ENCODE measurements at places on chromosomes 1 and 21.
A peak's percentile ranks its signal among the peaks of the same experiment; 100 is the strongest.

DNA sequence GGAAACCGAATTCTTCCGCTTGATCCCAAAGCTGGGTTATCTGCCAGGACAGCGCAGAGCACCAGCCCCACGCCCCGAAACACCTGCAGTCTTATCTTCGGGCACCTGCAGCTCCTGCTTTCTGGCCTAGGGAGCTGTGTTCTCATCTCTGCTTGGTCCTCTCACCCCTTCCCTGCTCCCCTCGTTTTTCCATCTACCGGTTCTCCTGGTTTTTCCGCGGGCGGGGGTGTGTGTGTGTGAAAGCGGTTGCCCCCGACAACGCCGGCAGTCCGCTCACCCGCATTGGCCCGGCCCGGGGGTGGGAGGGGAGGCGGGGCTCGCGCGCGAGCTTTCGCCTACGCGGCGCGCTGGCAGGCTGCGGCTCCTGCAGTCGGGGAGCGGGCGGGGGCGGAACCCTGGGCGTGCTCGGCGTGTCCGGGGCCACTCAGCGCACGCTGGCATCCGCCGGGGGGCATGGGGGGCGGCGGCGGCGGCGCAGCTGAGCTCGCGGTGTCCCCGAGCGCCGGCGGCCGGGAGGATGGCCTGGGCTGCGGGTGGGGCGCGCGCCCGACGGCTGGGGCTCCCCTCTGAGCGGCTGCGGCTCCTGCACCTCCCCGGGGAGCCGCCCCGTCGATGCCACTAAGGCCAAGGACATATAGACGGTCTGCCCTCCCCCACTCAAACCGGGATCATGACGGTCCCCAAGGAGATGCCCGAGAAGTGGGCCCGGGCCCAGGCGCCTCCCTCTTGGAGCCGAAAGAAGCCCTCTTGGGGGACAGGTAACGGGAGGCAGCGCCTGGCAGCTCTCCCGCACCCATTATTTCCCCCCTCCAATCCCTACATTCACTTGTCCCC is 3.2 kb downstream of the ATP8B2 start:
- peak; percentile 69 for DNase-seq

DNA sequence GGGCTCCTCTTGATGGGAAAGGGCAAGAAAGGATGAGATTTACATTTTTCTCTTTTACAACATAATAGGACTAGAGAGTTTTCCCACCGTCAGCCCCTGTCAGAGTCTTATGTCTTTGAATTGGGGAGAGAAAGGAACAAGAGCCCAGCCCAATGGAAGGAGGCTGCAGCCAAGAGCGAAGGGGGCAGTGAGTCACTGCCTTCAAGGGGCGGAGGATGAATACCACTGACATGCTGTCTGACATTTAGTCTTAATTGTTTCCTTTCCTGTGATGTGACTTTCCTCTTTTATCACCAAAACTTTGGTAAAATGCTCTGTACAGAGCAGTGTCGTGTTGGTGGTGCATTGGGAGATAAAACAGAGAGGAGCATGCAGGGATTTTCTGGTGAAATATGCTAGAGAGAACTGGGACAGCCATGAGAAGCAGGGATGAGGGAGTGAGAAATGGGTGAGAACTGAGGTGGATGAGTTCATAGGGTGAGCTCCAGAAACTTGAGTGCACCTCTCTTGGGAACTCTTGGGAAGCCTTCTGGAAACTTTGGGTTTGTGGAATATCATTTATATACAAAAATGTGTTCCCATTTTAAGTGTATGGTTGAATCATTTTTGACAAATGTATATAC is 179.9 kb upstream of the FGGY start:
- DNase-seq, result no peak

DNA sequence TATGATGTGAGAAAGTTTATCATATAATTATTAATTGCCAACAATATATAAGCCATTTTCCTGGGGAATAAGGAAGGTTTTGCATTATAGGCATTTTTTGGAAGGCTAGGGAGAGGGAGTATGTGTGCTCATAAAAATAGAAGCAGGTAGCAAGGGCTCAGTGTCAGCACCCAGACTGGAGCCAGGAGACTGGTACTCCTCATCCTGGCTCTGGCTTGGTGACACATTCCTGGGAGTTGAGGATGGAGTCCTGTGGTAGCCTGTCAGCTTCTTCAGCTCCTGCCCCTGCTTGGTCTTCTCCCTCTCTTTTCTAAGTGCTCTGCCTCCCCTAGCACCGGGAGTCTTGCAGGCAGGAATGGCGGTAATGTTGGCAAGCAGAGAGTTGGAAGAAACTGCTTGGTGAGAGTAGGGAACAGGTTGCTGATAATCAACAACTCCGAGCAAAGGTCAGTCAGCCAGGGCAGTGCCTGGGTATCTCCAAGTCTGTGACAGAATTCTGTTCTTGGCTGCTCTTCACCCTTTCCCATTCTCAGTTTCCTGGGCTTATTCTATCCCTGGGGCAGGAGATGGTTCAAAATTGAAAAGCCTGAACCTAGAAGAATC is 23.0 kb downstream of the GIPC2 start:
- no peak for DNase-seq

DNA sequence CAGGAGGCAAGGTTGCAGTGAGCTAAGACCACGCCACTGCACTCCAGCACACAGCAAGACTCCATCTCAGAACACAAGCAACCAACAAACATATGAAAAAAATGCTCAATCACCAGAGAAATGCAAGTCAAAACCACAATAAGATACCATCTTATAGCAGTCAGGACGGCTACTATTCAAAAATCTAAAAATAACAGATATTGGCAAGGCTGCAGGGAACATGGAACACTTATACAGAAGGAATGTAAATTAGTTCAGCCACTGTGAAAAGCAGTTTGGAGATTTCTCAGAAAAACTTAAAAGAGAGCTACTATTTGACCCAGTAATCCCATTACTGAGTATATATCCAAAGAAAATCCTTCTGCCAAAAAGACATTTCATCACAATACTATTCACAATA is 27.6 kb upstream of the POGK start:
- DNase-seq, result no peak

- DNase-seq, result no peak
Observed at GRCh38 chr21:27580276-27580675, 613.4 kb upstream of the ADAMTS5 start.

DNA sequence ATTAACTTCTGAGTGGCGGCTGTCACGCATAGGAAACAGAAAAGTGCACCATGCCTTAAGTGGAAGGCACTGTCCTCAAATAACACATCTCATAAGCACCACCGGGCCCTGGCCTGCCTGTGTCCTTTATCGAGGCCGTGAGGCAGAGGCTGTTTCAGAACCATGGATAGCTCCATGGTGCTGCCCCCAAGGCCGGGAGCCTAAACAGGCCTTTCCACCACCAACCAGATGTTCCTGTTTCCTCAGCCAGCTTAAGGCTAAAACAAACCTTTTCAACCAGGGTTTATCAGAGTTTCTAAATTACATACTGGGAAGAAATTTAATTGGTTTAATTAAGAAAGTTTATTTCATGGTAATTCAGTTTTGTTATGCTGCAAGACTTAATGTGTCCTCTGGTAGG is 114.4 kb downstream of the DMRTA2 start:
- DNase-seq, result peak; percentile 42

GRCh38 chr1:96508233-96508632 is 213.4 kb upstream of the PTBP2 start:
- DNase-seq, result no peak

DNA sequence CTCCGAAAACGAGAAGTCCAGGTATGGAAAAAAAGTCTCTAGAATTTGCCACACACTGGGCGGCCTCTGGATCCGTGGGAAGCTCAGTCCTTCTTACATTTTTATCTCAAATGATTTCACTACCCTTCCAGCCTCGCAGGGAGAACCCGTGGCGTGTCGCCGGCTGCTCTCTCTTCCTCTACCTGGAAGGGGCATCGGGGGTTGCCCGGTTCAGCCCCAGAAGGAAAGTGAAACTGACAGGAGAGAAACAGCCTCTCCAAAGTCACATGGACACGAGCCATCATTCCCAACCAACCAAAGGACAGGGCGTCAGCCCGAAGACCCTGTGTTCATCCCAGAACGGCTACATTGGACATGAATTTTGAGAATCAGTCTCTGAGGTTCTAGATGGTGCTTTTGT is 182.5 kb downstream of the ADSS2 start:
- DNase-seq, result no peak

GRCh38 chr1:223401873-223402789 is 8.9 kb downstream of the CCDC185 start:
- DNase-seq, result peak; percentile 15

DNA sequence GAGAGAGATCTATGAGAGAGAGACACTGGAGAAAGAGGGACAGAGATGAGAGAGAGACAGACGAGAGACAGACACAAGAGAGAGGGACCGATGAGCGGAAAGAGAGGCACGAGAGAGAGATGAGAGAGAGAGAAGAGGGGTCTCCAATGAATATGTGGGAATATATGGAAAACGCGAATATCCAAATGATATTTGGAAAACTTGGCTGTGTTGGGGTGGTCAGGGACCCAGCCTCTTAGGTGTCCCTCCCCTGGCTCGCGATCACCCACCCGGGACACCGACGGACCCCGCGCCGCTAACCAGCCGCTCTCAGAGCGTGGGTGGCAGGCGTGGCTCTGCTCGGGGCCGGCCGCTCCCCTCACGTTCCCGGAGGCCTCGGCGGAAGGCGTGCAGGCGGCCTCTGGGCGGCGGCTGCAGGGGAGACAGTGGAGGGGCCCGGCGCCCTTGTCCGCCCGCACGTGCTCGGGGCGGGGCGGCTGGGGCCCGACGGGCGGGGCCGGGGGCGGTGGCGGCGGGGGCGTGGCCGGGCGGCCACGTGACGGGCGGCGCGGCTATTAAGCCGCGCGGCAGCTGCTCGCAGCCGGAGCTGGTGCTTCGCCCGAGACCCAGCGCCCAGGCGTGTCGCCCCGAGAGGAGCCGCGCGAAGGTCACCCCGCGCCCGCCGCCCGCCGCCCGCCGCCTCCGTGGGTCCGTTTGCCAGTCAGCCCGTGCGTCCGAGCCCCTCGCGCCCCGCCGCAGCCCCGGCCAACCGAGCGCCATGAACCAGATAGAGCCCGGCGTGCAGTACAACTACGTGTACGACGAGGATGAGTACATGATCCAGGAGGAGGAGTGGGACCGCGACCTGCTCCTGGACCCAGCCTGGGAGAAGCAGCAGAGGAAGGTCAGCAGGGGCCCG is at the start of gene ACTN2:
ACTN2 (plus strand) TSS at position 583 of the 898 bp plus-strand sequence; CDS start at position 758, 175 bp downstream.
- DNase-seq, result peak; percentile 66

DNA sequence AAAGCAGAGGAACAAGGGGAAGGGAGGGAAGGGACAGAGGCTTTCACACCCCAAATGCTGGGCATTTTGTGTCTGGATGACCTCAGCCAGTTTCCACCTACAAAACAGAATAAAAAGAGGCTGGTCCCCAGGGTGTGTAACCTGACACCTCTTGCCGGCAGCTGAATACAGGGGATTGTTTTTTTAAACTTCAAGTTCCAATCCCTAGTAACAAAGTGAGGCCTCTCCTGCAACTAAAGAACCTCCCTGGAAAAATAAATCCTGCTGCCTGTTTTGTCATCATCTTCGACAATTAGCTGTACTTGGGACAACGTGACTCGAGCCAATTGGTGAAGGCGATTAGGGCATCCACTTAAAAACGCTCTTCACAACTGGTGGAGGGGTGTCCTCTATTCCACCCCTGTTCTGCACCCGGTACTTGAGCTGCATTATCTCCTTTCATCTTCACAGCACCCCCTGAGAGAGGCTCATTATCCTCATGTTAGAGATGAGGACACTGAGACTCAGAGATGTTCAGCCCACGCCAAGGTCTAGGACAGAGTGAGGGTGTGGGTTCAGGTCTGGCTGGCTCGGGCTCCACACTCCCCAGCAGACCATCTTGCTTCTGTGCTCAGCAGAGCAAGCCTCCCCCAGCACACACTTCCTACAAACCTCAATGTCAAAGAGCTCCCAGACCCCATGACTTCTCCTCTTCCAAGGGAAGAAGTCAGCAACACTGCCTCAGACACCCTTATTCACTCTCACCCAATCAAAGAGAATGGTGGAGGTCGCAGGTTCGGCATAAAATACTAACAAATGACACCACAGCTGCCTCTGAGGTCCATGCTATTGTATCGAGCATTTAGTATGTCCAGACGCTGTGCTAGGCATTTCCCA is 15.2 kb downstream of the ITPKB start:
- DNase-seq, result no peak

DNA sequence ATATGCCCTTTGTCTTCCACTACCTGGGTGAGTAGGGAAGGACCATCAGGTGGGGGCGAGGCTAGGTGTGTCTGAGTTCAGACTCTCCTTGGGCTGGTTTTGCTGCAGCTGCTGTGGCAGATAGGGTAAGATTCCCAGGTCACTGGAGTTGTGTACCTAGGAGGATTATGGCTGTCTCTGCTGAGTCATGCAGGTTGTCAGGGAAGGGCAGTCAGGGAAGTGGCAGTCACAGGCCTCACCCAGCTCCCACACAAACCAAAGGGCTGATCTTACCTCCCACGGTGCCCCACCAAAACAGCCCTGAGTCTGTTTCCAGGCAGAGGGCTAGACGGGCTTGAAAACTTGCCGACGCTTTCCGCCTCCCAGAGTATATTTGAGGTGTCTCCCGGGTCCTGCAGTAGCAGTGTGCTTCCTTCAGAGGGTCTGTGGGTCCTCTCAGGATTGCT is 201.6 kb upstream of the PLXNA2 start:
- no peak for DNase-seq

- no peak for DNase-seq
Observed at GRCh38 chr1:213530611-213531320, 457.0 kb upstream of the PROX1 start.

- no peak for DNase-seq
Observed at GRCh38 chr1:197920414-197921117, 3.4 kb downstream of the LHX9 start.

- DNase-seq, result no peak
Observed at GRCh38 chr1:153030895-153031294, at the start of gene SPRR1B. SPRR1B (plus strand) TSS chr1:153031203; CDS start chr1:153032346, 1,143 bp downstream.

GRCh38 chr1:200708769-200709168 is 29.9 kb upstream of the CAMSAP2 start:
- DNase-seq, result peak; percentile 25

Data from hematopoietic multipotent progenitor cell treated with erythropoietin and hydrocortisone succinate and interleukin-3 and kit ligand, for 8 days (in vitro differentiated cells).